Sciatic nerve (tissue), 2 donors: ENCODE measurements at places on chromosomes 6 and 20.

GRCh38 chr6:29531668-29532067, 27.9 kb downstream of the UBD start:
- no peak for DNase-seq

GRCh38 chr6:69795469-69796072, 1.2 kb downstream of the LMBRD1 start:
- no peak for DNase-seq

DNA sequence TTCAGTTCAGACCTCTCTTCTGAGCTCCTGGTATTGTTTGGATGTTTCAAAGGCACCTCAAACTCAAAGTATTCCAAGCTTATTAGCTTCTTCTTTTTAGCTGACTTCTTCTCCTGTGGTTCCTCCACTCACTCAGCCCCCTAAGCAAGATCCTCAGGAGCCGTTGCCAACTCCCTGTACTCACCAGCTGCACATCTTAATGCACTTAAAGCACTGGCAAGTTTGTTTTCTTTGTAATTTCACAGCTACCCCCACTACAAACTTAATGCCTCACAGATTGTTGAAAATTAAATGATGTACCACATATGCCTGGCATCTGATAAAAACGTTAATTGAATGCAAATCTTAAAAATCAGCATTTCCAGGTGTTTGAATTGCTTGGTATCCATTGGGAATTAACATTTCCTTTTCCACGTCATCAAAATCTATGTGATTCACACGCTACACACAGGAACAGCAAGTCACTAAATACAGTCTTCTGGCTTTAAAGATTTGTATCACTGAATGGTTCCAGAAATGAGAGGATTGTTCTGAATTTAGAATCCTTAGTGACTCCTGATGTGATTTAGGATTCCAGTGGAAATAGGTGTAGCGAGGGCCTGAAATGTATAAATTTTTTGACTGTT, 24.5 kb downstream of the CALHM6 start:
- no peak for DNase-seq

- DNase-seq: no peak
Measured at GRCh38 chr6:121310495-121310894, 23.8 kb downstream of the TBC1D32 start.

GRCh38 chr6:139030228-139030963, 1.9 kb downstream of the ABRACL start:
- DNase-seq: no peak

DNA sequence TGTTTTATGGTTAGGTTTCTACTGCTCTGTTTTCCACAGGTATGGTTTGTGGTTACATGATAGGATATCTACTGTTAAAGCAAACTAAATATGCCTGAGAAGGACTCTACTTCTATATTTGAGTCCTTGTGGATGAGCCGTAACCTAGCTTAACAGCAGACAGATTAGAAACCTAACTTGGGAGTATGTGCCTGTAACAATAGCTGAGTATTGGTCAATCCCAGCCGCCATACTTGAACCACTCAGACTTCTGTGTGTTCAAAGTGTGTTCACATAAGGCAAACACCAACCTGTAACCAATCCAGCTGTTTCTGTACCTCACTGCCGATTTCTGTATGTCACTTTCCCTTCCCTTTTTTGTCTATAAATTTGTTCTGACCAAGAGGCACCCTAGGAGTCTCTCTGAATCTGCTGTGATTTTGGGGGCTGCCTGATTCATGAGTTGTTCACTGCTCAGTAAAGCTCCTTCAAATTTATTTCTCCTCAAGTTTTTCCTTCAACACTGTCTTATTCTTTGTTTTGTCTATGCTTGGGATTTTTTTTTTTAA, 37.1 kb downstream of the PHF3 start:
- no peak for DNase-seq

DNA sequence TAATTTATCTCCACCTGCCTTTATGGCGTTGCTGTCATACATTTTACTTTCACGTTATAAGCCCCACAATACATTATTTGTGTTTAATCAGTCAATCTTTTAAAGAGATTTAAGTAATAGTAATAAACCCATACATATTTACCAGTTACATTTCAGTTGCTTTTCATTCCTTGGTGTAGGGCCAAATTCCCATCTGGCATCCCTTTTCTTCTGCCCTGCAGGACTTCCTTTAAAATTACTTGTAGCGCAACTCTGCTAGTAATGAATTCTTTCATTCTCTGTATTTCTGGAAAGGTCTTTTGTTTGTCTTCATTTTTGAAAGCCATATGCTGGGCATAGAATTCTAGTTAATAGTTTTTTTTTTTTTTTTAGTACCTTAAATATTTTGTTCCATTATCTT, 24.9 kb downstream of the ZNF334 start:
- no peak for DNase-seq

GRCh38 chr6:115934145-115934544, 126.5 kb downstream of the FRK start:
- no peak for DNase-seq

DNA sequence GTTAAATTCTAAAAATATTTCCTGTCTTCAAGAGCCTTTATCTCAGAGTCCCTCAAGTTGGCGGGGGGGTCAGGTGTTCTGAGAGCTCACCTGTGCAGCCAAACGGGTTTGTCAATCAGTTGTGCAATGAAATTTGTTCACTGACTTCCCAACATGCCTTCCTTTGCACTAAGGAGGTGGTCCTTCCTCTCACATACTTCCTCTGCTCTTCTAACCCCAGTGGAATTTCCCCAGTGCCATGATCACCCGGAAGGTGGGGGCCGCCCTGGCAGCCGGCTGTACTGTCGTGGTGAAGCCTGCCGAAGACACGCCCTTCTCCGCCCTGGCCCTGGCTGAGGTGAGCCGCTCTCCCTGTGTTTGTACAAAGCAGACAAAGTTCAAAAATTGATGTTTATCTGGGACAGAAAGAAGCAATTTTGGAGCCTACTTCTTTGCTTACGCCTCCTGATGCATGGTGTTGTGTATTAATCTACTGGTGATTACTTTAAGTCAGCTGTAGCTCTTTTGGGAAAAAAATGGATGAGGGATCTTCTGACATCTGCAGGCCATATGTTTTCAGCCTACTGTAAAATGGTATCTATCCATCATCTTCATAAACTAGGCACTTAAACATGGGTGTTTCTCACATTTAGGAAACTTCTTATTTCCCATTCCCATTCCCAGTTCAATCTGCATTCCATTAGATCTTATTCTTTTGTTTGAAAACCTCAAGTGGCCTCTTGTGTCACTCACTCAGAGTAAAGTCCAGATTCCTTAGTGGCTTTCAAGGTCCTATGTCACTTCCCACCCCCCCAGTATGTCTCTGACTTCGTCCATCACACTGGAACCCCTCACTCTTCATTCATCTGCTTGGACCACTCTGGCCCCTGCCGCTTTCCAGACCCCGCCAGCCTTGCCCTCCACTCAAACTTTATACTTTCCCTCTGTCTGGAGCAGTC, 10.1 kb downstream of the ALDH5A1 start:
- DNase-seq: no peak

DNA sequence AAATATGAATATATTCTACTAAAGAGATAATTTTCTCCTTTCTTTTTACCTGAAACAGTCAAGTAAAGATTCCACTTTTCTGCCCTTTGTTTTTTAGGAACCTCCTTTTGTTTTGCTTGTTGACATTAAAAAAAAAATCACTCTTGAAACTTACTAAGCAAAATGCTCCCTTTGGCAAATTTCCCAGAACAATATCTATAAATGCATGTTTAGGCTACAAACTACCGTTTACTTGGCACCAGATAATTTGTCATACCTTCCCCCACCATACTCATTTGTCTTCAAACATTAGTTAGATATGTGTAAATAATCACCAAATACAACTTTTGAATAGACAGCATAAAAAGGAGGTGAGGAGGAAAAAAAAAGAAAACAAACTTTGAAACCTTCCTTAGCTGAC, 604.7 kb downstream of the RFPL4B start:
- DNase-seq: no peak

DNA sequence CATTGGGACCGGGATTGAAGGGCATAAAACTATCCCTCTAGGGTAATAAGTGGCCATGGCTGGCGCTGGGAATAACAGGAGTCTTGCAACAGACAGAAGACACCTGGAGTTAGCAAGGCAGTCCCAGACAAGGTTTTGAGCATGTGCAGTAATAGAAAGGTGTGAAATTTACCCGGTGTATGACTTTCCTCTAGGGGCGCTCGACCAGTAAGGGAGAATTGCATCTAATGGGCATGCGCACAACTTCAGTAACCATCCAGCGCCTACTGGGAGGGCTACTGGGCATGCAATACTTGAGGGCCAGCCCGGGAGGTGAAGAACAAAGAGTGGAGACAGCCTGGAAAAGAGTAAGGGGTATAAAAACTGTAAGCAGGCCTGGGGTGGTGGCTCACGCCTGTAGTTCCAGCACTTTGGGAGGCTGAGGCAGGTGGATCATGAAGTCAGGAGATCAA, 32.7 kb downstream of the SERPINB6 start:
- peak; percentile 35 for DNase-seq

DNA sequence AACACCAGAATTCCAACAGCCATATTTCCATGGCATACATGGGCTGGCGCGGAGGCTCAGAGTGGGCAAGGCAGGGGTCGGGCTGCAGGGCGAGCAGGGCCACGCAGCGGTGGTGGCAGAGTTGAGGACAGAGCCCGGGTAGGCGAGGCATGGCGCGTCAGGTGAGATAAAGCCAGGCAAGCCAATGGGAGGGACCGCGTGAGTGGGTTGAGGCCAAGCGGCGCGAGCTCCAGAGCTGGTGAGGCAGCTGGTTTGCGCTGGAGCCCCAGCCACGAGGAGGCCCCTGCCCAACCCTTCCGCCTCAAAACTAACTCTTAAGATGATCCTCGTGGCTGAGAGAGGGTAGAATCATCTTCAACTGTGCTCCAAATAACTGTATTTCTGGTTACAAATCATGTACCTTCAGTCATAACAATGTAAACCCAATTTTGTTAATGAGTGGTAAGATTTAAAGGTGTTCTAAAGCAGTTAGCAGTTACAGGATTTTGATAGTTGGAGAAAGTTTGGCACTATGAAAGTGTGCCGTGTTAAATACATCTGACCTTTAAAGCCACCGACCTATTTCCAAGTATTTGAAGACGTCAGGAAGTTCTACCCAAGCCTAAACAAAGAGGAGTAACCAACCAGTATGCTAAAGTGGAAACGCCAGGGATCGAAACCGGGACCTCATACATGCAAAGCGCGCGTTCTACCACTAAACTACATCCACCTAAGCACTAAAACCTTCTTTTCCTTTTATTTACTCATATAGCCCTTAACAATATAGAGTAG, 107.9 kb downstream of the GPX5 start:
- no peak for DNase-seq

DNA sequence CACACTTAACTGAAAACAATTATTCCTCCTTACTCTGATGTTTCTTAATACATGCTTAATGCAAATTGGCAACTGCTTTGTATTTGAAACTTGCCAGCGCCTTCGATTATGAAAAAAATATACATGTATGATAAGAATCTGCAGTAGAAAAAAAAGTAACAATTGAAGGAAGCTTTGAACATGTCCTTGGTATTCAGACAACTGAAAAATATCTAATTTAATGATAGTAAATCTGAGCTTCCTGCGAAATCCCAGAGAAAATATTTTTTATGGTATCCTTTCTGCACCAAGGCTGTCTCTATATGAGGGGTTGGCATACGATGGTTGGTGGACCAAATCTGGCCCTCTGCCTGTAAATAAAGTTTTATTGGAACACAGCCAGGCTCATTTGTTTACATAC, 186.2 kb downstream of the HDGFL1 start:
- DNase-seq: no peak
